Substantia nigra (tissue), 51 donors: ENCODE measurements at places on chromosomes 16 and 17.

DNA sequence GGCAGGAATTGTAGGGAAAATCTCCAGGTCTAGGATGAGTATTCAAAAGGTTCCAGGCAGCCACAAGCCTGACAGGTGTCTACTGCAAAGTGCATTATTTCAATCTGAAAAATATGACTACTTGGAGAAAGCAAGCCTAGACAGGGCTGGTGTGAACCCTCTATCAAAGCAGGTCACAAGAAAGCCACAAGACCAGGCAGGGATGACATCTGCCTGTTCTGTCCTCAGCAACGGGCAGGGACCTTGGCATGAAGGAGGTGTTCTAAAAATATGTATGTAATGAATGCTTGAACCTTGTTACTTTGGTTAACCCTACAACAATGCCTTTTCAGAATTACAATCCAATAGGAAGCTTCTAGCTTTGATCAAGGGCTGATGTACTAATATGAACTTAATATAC, 1.2 kb upstream of the COX6A2 start:
- no peak for DNase-seq

DNA sequence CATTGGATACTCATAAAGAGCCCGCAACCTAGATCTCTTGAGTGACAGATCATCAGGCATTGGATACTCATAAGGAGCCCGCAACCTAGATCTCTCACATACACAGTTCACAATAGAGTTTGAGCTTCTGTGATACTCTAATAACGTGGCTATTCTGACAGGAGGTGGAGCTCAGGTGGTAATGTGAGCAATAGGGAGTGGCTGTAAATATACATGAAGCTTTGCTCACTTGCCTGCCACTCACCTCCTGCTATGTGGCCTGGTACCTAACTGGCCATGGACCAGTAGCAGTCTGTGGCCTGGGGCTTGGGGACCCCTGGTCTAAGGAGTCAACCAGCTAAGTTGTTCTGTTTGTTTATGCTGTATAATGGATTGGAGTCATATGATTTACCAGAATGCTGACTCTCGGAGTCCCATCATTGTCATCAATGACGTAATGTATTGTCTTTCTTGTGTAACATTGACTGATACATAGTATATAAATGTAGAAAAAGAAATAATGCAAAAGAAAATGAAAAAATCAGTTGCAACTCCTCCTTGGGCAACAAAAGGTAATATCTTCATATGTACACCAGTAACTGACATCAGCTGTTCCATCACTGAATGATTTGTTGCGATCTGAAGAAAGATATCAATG, 17.5 kb downstream of the ABCA9 start:
- DNase-seq = no peak

- no peak for DNase-seq
These were observed 34.5 kb upstream of the TEX2 start for GRCh38 chr17:64297467-64298088.

GRCh38 chr17:3575511-3575910, 17.9 kb upstream of the TRPV3 start:
- DNase-seq = no peak

DNA sequence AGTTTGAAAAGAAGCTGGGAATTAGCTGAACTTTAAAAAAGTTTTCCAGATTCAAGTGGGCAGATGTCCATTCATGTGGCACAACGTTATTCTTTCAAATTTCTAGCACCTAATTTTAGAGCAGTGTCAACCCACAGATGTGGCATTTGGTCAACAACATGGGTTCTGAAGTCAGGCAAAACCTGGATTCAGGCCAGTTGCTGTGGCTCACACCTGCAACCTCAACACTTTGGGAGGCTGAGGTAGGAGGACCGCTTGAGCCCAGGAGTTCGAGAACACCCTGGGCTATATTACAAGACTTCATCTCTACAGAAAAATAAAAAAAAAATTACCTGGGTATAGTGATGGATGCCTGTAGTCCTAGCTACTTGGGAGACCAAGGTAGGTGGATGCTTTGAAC, 380.2 kb upstream of the SALL1 start:
- DNase-seq = no peak

GRCh38 chr17:1481736-1482135, 10.8 kb downstream of the MYO1C start:
- no peak for DNase-seq

- no peak for DNase-seq
These were observed 37.7 kb upstream of the TOB1 start for GRCh38 chr17:50903604-50904517.

GRCh38 chr16:31200821-31201568, 1.6 kb downstream of the PYCARD start:
- no peak for DNase-seq

GRCh38 chr17:73304971-73305812, 6.6 kb downstream of the CDC42EP4 start:
- DNase-seq = no peak

GRCh38 chr16:1545044-1546040, 11.9 kb downstream of the TMEM204 start:
- no peak for DNase-seq

DNA sequence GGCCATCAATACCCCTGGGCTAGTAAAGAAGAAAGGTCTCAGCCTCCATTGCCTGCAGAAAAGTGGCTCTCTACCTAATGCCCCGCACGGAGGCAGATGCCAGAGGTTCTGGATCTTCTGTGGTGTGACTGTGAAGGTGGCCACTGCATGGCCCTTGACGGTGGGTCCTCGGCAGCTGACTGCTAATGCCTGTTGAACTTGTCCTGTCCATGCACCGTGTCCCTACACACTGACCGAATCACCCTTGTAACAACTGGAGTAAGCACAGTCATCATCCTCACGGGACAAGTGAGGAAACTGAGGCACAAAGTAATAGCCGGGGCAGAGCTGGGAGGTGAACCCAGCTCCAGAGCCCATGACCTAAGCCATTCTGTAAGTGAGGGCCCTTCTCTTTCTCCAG, 48.8 kb downstream of the MYH11 start:
- no peak for DNase-seq

GRCh38 chr16:77989846-77990245, 32.5 kb upstream of the CLEC3A start:
- DNase-seq = no peak

DNA sequence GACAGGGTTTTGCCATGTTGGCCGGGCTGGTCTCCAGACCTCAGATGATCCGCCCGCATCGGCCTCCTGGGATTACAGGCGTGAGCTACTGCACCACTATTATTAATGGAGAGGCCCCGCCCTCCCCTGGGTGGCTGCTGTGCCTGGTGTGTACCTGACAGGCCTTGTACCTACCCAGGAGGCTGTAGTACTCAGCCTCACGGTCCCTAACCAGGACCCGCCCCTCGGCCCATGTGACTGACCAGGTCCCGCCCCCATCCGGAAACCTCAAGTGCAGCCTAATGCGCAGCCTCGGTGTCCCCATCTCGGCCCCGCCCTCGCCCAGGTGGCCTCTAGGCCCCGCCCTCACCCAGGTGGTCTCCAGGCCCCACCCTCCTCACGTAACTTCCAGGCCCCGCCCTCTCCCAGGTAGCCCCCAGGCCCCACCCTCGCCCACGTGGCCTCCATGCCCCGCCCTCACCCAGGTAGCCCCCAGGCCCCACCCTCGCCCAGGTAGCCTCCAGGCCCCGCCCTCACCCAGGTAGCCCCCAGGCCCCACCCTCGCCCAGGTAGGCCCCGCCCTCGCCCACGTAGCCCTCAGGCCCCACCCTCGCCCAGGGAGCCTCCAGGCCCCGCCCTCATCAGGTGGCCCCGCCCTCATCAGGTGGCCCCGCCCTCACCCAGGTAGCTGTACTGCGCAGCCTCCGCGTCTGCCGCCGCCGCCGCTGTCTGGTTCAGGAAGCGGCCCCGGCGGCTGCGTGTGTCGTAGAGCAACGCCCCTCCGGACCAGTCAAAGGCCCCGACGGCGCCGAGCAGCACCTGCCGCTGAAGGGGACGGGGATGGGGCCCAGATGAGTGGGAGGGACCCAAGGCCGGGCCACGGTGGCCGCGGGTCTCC, 31.0 kb downstream of the HASPIN start:
- DNase-seq = no peak

GRCh38 chr16:22684574-22685458, 129.1 kb upstream of the HS3ST2 start:
- DNase-seq = no peak

- no peak for DNase-seq
These were observed 294.2 kb upstream of the FOXF1 start for GRCh38 chr16:86215979-86216585.

- DNase-seq = no peak
These were observed 137.0 kb downstream of the KATNIP start for GRCh38 chr16:27686926-27687325.

DNA sequence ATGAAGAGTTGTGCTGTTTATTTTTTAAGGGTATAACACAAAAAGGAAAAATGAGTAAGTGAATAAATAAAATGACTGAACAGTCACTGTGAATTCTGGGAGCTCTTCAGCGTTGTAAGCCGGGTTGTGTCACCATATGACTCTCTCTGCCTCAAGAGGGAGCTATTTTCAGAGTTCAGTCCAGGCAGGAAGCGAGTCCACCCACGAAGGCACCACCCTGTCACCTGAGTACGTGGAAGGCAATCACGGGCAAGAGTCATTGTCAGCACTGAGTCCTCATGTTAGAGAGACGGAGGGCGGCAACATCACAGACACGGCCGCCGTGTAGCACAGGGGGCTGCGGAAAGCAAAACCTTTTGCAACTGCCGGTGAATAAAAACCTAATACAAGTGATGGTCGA, 227.6 kb downstream of the UTP18 start:
- DNase-seq = no peak
